ENCODE measurements at places on chromosomes 4 and X.

DNA sequence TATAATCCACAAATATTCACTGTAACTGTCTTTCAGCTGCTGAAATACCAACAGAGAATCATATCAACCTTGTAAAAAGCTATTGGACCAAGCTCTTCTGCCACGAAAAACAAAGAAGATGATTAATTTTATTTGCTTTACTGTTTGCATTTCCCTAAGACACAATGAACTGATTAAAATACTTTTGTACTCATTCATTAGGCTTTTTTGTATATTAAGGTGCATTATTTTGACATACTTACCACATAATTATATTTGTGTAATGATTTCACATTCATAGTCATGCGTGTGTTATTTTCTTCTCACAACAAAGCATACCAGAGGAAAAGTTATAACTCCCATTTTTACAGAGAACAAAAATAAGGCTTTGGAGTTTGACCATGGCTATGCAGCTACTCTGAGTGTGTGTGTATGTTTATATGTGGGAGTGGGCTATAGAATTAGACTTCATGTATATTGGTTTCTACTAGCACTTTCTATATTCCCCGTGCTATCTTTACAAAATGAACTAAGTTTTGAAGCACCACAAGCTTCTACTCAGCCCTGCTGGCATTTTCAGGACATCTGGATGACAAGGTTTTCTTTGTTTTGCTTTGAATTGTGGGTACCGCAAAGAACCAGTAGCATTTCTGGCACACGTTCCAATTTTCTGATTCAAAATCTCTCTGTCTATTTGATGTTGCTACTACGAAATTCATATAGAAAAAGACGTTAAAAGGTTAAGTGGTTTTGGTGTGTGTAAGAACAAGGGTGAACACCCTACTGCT, 11.0 kb upstream of the FGF5 start:
- DNase-seq, result no peak

DNA sequence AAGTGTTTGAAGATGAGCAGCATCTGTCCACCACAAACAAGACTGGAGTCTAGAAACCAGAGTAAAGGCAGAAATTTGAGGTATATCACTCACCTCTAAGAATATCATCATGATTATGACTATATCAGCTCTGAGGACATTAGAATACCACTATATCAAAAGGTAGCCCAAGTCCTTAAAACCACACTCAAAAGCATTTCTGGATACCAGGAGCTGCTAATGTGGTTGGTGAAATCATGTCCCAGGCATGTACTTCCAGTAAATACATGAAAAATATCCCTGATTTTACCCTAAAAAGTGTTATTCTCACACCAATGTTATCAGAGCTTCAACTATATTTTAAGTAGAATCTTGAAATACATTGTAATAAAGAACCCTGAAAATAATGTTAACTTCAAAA, 136.3 kb upstream of the SMAD1 start:
- no peak for DNase-seq

DNA sequence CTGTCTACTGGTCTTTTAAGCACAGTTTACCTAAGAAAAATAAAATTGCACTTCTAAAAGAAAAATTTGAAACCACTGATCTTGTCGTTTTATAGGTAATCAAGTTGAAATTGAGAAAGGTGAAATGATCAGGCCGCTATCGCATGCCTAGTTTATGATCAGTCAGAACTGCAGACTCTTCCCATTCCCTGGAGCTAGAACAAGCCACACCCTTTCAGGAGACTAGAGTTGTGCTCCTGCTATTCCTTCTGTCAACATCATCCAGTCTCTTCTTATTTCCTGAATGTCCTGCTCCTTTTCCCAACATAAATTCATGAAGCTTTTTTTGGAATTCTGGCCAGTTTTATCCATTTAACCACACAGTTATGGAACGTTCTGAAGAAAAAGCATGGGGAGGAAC, 135.1 kb downstream of the SLC7A11 start:
- no peak for DNase-seq

- DNase-seq, result no peak
Measured at GRCh38 chrX:47248576-47248975, 15.8 kb downstream of the USP11 start.

DNA sequence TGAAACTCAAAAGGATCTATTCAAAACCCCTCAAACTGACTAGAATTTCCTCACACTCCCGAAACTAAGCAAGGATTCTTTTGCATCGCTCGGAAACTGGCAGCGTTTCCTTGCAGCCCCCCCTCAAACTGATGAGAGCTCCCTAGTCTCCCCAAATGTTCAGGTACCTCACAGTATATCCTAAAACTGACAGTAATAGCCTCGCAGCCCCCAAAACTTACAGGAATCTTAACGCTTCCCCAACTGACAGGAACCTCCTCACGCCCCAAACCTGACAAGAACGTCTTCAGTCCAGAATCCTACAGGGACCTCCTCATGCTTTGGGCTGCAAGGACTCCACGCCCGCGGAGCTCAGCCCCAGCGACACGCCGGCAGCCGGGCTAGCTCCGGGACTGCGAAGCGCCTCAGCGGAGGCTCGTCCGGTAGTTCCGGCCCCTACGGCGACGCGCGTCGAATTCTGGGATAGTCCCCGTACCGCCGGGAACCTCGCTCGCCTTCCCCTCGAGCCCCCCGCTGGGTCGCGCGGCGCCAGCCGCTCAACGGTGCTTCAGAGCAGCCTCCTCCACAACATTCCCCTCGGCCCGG, 640 bp downstream of the PHF8 start:
- DNase-seq, result no peak

DNA sequence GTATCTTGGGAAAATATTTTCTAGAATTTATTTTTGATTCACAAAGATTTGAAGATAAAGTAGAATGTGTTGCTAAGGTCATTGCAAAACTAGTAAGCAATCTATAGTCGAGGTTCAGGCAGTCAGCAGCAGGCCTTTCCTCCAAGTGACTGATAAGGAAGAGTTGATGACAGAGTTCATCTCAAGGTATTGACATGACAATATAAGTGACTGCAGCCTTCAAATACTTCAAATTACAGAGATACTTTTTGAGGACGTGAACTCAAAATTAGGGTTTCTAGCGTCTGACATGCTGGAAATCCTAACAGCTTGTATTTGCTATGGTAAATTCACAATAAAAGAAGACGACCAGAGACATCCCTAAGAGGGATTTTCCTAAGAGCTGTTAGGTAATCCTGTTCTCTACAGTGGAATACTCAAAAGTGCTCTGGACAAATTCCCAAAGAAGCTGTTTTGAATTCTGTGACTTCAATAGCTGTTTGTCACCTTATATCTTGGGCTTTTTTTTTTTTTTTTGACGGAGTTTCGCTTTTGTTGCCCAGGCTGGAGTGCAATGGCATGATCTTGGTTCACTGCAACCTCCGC, 7.4 kb downstream of the ARHGAP10 start:
- no peak for DNase-seq

DNA sequence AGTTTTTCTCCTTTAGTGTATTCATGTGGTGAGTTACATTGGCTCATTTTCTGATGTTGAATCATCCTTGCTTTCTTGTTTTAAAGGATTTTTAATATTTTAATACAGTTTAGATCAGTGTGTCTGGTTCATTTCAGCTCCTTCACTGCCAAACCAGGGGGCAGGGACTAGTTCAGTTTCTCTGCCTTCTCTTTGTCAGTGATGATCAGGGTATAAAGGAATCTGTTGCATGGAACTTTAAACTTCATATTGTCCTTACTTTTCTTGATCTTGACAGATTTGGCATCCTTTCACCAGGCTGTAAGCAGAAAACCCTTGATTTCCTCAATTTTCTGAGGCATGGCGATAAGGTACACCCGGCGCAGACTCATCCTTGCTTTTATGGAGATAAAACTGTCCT, 149.4 kb downstream of the KDR start:
- DNase-seq, result no peak

GRCh38 chrX:107738272-107738671, 37.3 kb downstream of the TSC22D3 start:
- no peak for DNase-seq

- no peak for DNase-seq
Measured at GRCh38 chrX:123308658-123309057, 124.6 kb downstream of the GRIA3 start.

DNA sequence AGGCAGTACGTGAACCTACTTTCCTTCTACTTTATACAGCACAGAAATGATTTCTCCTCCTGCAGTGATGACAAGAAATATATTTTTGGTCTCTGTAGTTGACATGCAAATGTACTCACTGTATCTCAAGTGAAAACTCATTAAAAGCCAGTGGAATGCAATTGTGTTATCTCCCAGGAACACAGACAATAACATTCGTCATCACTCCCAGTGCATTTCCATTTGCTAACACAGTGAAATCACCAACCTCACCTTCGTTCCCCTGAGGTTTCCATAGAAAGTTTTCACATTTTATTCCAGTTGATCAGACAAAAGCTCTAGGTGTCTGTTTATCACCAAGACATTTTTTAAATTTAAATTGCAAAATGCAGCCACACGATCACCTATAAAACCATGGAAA, 2.5 kb upstream of the SPANXD start:
- no peak for DNase-seq
